Left renal cortex interstitium (tissue), 4 donors: ENCODE measurements at places on chromosomes 6 and 20. TPM values are rescaled to one million over a fixed set of nuclear protein-coding genes. Genes with fewer than 3 reads are reported as not detected.

- no peak for DNase-seq
These were observed 196.1 kb downstream of the PLCB1 start for GRCh38 chr20:8328189-8328588.

Gene MC3R
- polyA plus RNA-seq: not detected

Gene B4GALT5
- polyA plus RNA-seq: 49.2 TPM

GRCh38 chr6:148365041-148365440, 22.4 kb downstream of the SASH1 start:
- no peak for DNase-seq

Gene HSPA12B
- 14.4 TPM for polyA plus RNA-seq

DNA sequence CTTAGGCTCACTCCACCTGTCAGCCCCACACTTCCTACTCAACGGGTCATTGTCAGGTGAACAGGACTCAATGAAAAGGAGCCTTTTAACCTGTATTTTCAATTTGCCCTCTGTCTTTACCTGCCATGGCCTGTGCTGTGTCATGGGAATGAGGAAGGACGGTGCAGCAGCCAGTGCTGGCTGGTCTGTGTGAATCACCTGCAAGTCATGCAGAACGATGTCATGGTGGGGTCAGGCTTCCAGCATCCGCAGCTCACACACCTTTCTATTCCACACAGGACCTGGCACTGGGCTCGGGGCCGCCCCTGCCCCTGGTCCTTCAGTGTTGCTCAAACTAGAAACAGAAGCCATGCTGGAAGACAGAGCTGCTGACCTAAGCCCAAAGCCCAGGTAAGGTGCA, 188.7 kb upstream of the GMDS start:
- no peak for DNase-seq

GRCh38 chr20:12416281-12416680, 498.6 kb downstream of the BTBD3 start:
- DNase-seq: no peak

- DNase-seq: no peak
These were observed 3.3 kb upstream of the ZNF341 start for GRCh38 chr20:33728463-33728862.

DNA sequence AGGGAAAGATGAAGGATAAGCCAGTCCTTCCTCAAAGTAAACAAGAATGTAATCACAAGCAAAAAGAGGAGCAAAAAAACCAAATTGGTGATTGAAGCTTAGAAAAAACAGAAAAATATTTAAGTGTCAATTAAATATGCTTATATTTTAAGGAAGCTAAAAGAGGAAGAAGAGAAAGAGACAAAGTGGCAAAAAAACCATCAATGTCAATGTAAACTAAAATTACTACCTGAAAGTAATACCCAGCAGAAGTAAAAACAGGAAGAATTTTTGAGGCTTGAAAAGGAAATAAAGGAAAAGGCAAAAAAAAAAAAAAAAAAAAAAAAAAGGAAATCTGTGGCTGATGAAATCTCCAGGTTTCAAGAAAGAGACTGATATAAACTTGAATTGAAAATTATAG, 36.2 kb upstream of the OGFRL1 start:
- no peak for DNase-seq

GRCh38 chr6:17178754-17179529, 77.1 kb downstream of the STMND1 start:
- DNase-seq: no peak

- DNase-seq: no peak
These were observed 4.5 kb upstream of the SERINC1 start for GRCh38 chr6:122476131-122476530.
